ENCODE measurements at places on chromosomes 7 and 10.

- DNase-seq, result no peak
These were observed at the start of gene MEOX2 for GRCh38 chr7:15686295-15686956. MEOX2 (minus strand) TSS chr7:15686683; CDS start chr7:15686402, 281 bp downstream.

DNA sequence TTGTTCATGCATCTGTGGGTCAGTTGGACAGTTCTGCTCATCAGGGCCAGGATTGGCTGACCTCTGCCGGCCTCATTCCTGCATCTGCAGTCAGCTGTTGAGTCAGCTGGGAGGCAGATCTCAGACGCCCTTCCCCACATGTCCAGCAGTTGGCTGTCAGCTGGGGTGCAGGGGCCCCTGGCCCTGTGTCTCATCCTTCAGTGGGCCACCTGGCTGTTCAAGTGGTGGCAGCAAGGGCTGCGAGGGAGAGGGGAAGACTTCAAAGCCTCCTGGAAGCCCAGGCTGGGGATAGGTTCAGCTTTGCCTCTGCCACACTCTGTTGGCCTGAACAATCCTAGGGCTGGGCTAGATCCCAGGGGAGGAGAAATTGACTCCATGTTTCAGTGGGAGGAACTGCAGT lies 33.2 kb downstream of the TACR2 start:
- no peak for DNase-seq

DNA sequence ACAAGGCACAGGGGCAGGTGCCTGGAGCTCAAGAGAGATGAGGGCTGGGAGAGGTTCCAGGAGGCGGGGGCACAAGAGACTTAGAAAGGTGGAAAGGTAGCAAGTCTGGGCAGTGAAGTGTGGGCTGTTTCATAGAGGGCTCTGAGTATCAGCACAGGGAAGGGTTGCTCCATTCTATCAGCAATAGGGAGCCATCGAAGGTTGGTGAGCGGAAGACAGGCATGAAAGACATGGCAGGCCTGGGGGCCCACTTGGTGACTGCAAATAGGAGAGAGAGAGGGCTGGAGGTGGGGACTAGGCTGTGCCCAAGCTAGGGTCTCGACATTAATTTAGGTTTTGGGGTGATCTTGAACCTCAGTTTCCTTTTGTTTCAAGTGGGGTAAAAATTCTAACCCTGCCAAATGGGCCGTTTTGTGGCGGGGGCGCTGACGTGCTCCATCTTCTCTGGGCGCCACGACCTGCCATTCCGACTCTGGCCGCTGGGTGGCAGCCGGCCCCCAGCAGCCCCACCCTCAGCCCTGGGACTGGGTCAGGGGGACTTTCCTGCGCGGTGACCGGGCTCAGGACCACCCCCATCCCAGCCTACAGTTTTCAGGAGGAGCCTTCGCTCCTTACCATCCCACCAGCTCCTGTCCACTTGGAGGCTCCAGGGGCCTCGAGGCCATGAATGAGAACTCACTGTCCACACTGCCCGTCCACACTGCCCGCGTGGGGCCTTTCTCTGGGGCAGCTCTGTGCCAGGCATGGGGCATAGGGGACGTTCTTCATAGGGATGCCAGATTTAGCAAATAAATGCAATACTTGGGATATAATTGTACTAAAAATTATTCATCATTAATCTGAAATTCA lies 37.2 kb upstream of the PCBD1 start:
- no peak for DNase-seq

DNA sequence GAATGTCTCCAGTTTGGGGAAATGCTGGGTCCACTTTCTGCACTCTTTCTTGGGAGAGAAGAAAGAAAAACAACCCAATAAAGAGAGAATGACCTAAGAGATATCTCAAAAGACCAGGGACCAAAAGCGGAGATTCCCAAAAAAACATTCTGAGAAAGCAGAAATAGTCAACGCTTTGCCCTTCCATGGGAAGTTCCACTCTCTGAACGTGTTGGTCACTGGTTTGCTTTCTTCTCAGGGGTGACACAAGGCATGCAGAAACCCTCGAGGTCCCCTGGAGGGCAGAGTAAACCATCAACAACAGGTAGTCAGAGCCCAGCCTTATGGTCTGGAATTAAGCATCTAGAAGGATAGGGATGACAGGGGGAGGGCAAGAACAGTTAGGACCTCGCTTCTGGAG lies 26.2 kb upstream of the AOAH start:
- DNase-seq, result no peak

DNA sequence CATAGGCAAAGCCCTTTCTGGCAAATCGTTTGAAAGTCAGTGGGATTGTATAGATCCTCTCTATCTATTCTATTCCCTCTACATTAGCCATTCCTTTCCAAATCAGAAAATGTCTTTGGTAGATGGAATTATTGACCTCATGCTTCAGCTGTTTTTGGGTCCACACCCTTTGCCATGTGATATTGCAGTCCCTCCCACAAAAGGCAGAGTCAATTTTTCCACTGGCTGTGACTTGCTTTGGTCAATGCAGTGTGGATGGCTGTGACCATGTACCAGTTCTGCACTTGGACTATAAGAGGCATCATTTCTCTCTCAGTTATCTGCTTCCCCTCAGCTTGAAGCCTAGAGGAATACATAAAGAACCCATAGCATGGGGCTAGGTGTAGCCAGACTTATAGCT lies 332.9 kb downstream of the PTEN start:
- no peak for DNase-seq

- DNase-seq, result no peak
These were observed 613 bp downstream of the USP6NL start for GRCh38 chr10:11610826-11611247.

DNA sequence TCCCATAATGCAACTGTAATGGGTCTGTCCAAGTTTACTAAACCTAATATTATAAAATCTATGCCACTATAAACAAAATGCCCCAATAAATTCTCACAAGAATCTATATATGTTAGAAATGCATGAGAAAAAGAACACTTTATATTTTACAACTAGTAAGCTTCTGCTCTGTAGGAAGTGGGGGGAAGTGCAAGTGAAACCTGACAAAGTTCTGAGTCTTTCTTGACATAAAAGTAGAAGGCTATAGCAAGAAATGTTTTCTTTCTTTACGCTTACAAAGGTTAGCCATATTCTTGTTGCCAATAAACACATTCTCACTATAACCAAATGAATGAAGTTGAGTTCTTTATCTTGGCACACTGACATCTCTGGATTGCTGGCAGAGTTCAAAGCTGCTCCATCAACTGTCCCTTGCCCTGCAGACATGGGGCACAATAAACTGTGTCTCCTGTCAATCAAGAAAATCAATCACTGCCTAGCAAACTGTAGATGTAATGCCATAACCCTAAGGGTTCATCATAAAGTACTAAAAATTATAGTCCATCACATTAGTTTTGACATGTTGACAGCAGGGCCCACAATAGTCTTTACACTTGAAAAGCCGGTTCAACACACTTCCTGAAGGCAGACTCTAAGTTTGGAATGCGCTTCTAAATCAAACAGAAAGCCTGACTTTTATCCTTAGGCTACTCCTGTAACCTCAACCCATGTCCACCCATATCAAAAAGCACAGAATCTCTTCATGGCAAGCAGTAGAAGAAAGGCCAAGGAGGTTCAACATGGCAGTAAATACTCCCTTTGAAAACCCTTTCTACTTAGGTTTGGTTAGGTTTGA lies 58.6 kb downstream of the TPK1 start:
- DNase-seq, result no peak

DNA sequence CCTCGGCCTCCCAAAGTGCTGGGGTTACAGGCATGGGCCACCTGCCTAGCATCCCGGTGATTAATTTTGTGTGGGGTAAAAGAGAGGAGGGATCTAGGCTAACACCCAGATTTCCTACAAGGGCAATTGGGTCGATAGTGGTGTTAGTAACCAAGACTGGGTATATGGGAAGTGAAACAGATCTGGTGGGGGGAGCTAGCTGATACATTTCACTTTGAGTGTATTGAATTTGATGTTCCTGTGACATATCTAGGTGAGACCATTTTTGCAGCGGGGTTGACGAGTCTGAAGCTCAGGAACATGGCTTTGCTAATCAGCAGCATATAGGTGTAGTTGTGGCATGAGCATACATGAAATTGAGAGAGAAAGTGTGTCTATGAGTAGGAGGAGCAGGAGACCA lies 12.0 kb downstream of the CLCN1 start:
- DNase-seq, result no peak

DNA sequence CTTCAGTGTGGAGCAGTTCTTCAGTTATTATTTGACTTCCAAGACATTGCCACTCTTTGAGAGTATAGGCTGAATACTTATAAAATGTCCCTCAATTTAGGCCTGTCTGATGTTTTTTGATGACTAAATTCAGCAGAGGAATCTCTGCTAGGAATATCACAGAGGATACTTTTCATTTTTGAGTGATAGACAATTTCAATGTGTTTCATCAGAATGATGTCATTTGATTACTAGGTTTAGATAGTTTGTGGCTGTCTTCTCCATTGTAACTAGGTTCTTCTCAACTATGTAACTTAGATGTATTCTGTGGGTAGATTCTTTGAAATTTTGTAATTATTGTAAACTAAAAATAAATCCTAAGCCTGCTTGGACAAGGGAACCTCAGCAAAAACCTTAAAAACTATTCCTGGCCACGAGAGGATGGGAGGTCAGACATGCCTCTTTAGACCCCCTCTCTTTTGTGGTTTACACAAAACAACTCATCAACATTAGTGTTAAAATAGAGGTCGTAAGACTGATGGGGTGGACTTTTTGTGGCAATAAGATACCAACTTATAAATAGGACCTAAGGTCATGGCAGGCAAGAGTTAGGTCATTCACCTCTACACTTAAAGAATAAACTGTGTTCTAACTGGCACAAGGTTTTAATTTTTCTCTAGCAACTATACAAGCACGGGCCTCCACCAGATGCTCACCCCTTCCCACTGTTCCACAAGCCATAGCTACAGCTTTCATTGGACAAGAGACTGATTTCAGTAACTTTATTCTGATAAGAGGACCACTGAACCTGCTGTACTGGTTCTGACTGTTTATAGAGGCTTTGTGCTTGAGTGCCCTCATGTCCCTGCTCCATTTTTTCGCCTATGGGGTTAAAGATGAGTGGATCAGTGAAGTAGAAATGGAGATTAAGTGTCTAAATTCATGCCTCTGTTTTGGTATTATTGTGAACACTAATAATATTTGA lies 33.7 kb downstream of the CYP2C8 start:
- DNase-seq, result no peak

DNA sequence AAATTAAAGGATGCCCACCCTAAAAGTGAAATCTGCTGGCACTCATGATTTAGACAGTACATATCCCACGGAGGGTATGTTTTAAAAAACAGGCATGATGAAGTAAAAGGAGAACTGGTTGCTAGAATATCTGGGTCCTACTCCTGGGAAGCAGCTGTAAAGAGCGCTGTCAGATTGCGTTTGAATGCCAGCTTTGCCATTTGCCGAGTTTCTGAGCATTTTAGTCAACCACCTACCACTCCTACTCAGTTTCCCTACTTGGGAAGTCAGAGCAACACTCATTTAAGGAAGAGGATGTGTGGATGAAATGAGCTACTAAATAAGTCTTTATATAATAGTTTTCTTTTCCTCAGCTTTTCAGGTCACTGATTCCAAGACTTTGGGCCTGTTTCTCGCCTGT lies 1.1 kb upstream of the UMAD1 start:
- DNase-seq, result peak; percentile 48

- no peak for DNase-seq
These were observed 275.4 kb downstream of the GLRX3 start for GRCh38 chr10:130411496-130412085.
